ENCODE measurements at places on chromosomes 5 and 9.

DNA sequence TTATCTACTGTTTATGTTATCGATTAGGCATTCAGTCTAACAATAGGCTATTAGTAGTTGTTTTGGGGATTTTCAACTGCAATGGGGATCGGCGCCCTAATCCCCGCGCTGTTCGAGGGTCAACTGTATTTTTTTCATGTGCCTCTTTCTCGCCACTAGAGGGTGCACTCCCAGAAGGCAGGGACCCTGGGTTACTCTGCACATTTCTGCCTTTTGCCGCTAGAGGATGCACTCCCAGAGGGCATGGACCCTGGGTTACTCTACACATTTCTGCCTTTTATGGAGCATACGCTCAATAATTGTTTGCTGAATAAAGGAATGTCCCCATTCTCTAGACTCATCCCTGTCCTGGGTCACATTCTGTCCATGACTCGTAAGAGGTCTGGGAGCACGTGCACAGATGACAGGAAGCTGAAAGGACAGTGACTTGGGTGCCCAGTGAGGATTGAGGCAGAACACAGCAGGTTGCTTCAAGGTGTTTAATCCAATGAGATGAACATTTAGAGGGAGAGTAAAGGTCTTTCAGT is 27.9 kb upstream of the RECK start:
- peak; percentile 77 for DNase-seq

DNA sequence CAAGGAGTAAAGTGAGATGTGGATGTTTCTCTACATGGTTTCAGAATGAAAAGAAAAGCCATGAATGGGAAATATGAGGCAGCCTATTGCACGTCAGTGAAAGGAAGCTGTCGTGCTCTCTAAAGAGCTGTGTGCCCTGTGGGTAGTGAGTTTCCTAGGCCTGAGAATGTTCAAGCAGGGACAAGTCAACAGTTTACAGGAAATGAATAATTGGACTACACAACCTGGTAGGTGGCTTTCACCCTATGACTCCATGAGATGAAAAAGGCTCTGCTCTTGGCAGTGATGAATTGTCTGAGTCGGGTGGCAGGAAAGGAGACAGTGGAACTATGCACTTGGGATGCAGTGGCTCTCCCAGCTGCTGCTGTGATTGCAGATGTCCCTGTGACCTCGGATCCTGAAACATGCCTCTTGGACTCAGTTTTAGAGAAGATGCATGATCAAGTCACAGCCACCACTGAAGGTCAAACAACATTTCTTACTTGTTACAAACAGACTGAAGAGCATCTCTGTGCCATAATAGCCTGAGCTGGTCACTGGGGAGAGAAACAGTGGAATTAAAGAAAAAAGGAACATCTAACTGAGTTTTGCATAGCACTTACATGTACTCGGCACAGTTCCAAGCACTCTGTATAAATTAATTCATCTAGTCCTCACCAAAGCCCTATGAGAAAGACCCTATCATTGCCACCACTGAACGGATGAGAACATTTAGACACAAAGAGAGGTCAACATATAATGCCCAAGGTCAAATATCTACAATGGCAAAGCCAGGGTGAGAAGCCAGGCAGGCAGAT is 293.7 kb downstream of the SPOCK1 start:
- no peak for DNase-seq

DNA sequence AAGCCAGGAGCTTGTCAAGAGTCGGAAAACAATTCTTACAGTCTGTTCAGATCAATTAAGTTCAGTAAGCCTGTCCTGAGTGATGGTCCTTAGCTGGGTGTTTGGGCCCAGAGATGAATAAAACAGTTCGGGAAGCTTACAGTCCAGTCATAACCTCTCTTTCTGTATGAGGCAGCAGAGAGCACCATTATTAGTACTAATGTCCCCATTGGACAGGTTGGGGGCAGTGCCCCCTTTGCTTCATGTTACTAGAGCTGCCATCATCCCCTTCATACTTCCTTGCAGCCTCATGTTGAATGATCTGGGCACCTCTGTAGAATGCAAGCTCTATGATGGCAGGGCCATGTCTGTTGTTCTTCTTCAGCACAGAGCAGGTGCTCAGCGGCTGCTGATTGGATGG is 9.8 kb downstream of the DOCK2 start:
- DNase-seq: no peak

DNA sequence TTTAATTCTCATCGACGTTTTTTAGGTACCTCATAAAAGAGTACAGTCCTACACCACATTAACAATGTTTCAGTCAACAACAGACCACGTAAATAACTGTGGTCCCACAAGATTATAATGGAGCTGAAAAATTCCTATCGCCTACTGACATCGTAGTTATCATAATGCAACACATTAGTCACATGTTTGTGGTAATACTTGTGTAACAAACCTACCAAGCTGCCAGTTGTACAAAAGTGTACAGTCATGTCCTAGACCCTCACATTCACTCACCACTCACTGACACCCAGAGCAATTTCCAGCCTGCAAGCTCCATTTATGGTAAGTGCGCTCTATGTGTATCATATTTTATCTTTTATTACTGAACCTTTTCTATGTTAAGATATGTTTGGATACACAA is 16.8 kb downstream of the GNAQ start:
- DNase-seq: no peak

DNA sequence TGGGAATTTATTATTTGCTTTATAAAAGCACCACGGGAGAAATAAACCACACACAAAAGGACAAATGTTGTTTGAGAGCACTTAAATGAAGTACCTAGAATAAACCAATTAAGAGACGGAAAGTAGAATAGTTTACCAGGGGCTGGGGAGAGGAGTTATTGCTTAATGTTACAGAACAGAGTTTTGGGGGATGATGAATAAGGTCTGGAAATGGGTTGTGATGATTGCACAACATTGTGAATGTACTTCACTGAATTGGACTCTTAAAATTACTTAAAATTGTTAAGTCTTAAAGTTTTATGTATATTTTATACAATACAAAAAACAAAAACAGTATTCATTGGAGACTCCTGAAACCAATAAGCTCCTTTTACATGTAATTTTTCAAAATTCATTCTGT is 1.5 kb downstream of the ZBTB43 start:
- no peak for DNase-seq
